Astrocyte of the spinal cord (primary cell): ENCODE measurements at places on chromosomes 7 and 10.

- no peak for DNase-seq
Observed at GRCh38 chr10:98326621-98327027, 58.6 kb upstream of the LOXL4 start.

GRCh38 chr10:50648089-50648934, 24.6 kb upstream of the SGMS1 start:
- no peak for DNase-seq

DNA sequence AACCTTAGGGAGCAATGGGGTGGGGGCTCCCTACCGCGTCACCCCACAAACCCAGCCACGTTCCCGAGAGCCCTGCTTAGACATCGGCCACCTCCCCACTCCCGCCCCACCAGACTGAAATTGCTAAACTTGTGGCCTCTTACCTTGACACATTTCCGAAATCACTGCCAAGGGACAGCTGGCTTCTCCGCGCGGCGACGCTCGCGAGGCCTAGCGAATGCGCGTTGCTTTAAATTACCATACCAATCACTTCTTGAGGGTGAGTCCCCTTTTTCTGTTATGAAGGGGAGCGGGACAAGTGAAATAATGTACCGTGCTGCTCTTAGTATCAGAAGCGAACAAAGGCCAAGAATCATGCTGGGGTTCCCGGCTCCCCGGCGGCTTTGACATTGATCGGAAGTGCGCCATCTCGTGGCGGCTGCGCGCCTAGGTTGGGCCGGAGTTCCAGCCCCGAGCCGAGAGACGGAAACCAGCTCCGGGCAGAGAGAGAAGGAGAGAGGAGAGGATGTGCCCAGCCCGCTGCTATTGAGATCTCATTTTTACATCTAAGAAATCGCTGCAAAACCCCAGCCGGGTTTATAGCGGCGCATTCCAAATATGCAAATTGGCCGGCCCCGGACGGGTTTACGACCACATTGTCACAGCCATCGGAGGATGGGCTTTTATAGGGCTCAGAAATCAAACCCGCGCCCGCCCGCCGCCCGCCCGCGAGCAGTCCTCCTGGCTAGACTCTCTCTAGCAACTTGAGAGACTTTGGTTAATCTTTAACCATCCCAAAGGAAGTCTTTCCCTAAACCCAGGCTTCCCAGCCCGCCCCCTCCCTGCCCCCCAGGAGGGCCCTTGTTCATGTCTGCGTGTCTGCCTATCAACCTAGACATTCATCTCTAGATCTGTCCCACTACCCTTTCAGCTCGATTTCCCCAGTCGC, 5.3 kb downstream of the HOXA11 start:
- peak; percentile 55 for DNase-seq

DNA sequence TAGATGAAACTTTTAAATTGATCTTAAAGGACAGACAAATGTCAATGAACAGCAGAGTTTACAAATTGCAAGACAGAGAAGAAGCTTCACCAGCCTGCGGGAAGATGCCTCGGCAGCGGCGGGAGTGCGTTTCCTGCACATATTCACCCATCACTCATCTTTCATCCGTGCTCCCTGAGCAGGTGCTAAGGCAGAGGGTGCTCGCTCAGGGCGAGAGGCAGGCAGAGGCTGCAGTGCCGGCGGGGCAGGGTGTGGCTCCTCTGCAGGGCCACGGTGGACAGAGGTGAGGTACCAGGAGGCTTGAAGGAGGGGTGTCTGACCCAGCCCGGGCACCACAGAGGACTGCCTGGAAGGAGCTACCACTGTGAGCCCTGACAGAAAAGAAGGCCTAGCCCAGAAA, 155.2 kb upstream of the PPP2R2D start:
- DNase-seq = no peak

- DNase-seq = no peak
Observed at GRCh38 chr10:84214046-84214572, 11.2 kb downstream of the LRIT2 start.

- DNase-seq = no peak
Observed at GRCh38 chr10:52437205-52437646, 123.1 kb downstream of the DKK1 start.
